CD4-positive, alpha-beta T cell treated with Interleukin-1 beta for 1 hour (primary cell): ENCODE measurements at places on chromosomes 3 and 15.

- no peak for DNase-seq
These were observed 41.4 kb downstream of the IRAK2 start for GRCh38 chr3:10206166-10206511.

GRCh38 chr3:143265501-143266070, 146.0 kb downstream of the CHST2 start:
- no peak for DNase-seq

- DNase-seq: no peak
These were observed 103.1 kb upstream of the CCNL1 start for GRCh38 chr3:157263027-157263426.

GRCh38 chr3:191275751-191276150, 53.4 kb upstream of the CCDC50 start:
- no peak for DNase-seq

- no peak for DNase-seq
These were observed 30.1 kb downstream of the ZDHHC19 start for GRCh38 chr3:196181127-196181546.

GRCh38 chr15:95025924-95026728, 794.8 kb downstream of the MCTP2 start:
- no peak for DNase-seq

- no peak for DNase-seq
These were observed 156.2 kb upstream of the NR2E3 start for GRCh38 chr15:71654042-71654719.

GRCh38 chr3:30770387-30770786, 124.1 kb downstream of the GADL1 start:
- DNase-seq: no peak

DNA sequence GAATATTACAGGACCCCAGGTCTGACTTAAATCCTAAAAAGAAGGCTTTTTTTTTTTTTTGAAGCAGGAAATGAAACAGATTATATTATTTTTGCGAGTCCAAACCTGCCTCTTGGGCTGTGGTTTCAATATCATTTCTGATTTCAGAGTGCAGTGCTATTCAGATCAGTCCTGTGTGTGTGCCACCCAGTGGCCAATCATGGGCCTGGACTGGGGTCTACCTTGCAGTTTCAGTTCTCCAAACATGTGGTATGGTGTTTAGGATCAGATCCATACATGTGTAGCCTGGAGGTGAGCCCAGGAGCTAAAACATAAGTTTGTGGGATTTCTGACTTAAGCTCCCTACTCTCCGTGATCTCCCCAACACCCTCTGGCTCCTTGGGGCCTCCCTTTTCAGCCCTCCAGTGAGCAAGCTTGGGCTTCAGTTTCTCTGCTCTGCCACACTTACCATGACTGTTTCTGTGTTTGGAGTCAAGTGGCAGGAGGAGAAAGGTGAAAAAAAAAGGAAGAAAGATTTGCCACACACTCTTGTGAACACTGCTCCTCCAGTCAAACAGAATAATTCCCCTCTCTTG, 12.1 kb upstream of the THSD4 start:
- DNase-seq: no peak

- peak; percentile 57 for DNase-seq
These were observed 34.9 kb downstream of the PRKCD start for GRCh38 chr3:53195602-53196574.

GRCh38 chr15:55673287-55673686, 69.7 kb downstream of the PRTG start:
- no peak for DNase-seq

- DNase-seq: no peak
These were observed 861.3 kb downstream of the ZPLD1 start for GRCh38 chr3:103295974-103296570.

- no peak for DNase-seq
These were observed 188.1 kb downstream of the USP13 start for GRCh38 chr3:179840985-179841384.
